ENCODE measurements at places on chromosomes 4 and X.
A peak's percentile ranks its signal among the peaks of the same experiment; 100 is the strongest.

DNA sequence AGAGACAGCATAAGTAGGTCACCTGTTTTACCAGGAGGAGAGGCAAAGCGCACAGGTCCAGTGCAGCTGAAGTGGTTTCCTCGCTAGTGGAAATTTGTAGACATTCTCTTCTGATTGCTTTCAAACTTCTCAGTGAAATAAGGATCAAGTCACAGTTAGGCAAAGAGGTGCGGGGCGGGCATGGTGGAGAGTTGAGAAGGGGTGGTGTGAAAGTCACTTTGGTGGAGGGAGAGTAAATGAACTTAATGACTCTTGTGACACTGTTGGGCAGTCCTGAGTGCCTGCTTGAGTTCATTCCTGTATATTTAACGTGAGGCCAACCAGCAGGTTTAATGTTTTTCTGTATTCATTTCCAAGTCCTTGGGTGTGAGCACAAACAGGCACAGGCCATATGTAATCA lies 235.6 kb downstream of the TRIML1 start:
- no peak for DNase-seq

DNA sequence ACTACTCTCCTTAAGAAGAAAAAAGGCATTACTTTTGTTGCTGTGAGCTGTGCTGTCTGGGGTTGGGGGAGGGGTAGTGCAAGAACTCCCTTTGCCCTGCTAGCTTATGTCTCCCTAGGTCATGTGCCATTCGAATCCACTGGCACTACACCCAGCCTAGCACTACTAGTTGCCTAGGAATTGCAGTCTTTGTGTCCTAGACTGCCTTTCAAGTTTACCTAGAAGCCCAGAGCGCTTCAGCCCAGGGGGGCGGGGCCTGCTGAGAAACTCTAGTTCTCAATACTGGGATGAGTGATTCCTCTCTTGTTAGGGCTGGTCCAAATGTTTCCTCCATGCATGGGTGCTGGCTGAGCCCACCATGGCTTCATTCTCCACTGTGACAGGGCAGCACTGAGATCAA lies 1011.5 kb downstream of the PCDH19 start:
- no peak for DNase-seq

DNA sequence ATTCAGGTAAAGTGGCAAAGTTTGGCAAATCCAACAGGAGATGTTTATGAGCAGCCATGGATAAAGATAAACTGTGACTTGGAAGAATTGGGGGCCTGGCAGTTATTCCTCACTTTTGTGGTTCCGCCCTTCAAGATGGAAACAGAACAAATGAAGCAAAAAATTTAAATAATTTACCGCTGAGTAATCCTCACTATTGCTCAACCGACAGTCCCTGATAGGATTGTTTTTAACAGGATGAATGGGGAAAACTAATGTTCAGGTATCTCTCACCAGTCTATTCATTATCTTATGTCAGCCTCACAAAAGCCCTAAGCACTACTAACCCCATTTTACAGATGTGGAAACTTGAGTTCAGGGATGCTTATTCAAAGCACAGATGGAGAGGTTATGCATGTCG lies 90.8 kb downstream of the FNIP2 start:
- DNase-seq: no peak

DNA sequence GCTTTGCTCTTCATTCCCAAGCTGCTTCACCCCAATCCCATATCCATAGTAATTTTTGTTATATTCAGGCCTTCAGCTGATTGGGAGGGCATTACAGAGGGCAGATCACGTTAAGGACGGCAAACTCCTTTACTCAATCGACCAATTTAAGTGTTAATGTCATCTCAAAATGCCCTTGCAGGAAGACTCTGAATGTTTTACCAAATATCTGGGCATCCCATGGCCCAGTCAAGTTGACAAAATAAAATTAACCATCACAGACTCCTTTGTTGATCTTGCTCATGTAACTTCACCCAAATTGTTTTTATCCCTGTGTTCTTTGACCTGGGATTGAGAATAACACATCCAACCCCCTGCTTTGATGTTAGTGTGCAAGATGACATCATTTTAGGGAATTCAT lies 1018.3 kb upstream of the LCORL start:
- no peak for DNase-seq

DNA sequence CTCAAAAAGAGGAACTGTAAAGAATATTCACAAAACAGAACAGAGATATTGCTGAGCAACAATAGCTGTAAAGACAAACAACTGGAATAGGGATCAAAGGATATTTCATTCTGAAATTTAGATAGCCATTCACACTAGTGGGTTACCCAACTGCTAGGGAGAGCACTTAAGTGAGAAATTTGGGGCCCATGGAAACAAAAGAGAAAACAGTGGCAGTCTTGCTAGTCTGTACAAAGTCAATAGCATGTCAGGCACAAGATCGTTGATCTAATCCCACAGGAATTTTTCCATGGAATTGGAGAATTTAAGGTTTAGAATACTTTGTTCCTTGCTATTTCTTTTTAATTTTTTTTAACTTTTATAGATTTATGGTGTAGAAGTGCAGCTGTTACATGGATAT lies 467.0 kb downstream of the PCDH18 start:
- DNase-seq: no peak

DNA sequence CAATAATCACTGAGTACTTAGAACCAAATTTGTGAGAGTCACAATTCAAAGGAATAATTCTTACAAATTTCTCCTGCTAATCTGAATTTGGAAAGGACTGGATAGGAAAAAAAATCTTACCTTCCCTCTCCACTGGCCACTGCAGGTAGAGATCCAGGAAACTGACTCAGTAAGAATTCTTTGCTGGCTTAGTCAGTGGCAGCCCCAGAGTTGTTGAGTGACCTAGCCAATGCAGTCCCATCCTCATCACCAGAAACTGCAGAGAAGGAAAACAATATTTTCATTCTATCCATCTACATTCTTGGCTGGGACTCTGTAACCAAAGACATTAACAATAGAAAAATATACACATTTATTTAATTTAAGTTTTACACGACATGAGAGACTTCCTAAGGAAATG lies 572.0 kb downstream of the ADGRL3 start:
- no peak for DNase-seq

- no peak for DNase-seq
Measured at GRCh38 chr4:48030470-48030869, 13.9 kb downstream of the NIPAL1 start.

GRCh38 chr4:30962939-30963338 lies 242.8 kb downstream of the PCDH7 start:
- DNase-seq: no peak

- no peak for DNase-seq
Measured at GRCh38 chr4:57037982-57038604, 59.4 kb downstream of the POLR2B start.

- DNase-seq: no peak
Measured at GRCh38 chrX:39762266-39762841, 335.4 kb downstream of the BCOR start.

GRCh38 chrX:148713981-148714380 lies 213.6 kb downstream of the AFF2 start:
- DNase-seq: no peak

DNA sequence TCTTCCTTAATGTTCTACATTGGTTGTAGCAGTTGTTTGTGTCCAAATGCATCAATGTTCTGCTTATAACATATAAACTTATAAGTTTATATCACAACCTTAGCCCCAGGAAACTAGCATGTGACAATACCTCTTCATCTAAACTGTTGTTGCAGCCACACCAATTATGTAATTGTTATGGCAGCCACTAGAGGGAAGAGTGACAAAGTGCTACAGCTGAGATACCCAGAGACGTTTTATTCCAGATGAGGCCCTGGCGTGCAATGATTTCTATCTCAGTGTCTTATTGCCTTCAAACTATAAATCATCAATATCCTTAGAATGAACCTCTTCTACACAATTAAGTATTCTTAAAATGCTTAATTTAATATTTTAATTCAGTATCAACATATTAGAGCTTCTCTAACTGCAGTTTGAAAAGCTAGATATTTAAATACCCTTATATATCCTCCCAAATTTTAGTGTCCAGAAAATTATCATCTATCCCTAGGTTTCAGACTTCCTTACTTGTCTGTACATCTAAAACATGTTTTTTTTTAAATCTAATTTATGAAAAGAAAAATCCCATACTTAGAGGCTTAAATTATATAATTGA lies 171.6 kb downstream of the PCDH10 start:
- no peak for DNase-seq

DNA sequence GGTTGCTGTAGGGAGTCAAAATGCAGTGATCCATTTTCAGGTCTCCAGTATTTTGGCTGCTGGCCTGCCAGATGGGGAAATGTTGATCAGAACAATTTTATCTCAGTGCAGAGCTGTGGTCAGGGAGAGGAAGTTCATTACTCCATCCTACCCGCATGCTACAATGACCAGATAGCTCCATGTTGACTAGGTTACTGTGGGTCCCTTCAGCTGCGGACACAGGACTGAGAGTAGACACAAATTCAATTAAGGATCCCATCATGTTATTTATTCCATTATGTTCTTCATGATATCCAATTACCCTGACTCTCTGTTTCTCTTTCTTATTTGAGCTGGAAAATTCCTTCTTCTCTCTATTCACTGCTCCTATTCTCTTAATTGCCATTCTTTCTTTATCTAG lies 16.3 kb downstream of the SYNPO2 start:
- no peak for DNase-seq

GRCh38 chr4:96352051-96352517 lies 512.2 kb downstream of the PDHA2 start:
- DNase-seq: no peak

DNA sequence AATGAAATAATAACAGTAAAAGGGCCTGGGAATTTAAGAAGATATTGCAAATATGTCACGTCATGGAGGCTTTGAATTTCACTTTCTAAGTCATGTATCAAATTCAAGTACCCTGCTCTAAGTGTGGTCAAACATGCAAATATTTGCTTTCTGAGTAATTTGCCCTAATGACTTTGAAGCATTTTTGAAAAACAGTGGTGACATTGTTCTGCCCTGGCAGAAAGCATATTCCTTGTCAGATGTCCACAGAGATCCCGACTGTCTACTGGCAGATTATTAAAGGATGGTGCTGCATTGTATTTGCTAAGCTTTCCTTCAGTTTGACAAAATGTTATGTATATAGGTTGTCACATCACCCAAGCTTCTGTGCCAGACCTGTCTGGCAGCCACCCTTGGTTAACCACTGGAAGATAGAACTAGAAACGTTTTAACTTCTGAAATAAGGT lies 92.5 kb downstream of the ANK2 start:
- no peak for DNase-seq

DNA sequence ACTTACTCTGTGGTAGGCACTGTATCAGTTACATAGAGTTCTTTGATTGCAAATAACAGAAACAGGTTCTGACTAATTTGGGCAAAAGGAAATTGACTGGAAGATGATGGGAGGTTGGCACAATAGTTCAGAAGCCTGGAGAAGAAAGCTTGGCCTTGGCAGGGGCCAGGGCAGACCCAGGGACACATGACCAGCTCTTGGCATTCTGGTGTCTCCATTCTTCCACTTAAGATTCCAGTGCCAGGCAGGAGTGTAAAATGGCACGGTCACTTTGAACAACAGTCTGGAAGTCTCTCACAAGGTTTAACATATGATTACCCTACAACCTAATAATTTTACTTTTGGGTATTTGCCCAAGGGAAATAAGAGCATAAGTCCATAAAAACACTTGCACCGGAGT lies 175.9 kb downstream of the BCOR start:
- no peak for DNase-seq

- DNase-seq: no peak
Measured at GRCh38 chr4:177315767-177316464, 6.2 kb downstream of the NEIL3 start.

- DNase-seq: no peak
Measured at GRCh38 chr4:2318885-2319284, 57.0 kb upstream of the MXD4 start.

- no peak for DNase-seq
Measured at GRCh38 chr4:105014234-105014633, 132.4 kb upstream of the TET2 start.

DNA sequence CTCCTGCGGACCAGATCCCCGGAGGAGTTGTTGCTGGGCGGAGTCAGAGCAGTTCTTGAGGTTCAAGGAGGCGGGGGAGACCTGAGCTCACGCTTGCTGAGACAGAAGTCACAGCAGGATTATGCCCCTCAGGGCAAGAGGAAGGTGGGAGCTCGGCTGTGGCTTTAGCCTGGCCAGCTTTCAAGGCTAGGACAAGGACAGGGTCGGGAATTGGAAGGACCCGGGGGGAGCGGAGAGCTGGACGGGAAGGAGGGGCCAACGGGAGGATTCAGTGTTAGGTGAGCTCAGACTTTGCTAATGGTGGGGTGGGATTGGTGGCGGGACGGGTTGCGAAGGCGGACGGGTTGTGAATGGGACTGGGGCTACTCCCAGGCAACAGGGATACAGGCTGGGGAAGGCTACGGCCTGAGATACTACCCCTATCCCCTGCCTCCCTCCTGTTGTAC lies at the start of gene RIBC1:
RIBC1 (plus strand) TSS at position 13 of the 446 bp plus-strand sequence. CDS start 3,404 bp downstream, outside the sequence.
- DNase-seq: no peak

DNA sequence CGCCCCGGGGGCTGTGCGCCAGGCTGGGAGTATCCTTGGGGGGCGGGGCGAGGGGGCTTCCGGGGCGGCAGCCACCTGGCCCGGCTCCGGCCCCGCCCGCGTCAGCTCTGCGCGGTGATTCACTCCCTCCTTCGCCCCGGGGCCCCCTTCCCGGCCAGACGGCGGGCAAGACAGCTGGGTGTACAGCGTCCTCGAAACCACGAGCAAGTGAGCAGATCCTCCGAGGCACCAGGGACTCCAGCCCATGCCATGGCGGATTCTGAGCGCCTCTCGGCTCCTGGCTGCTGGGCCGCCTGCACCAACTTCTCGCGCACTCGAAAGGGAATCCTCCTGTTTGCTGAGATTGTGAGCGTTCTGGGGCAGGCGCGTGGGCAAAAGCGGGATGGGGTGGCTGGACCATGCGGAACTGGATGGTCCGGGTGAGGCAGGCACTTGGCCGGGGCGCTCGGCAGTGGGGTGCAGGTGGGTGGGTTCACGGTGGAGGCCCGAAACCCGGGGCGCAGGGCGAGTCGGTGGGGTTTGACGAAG lies at the start of gene PLP2:
PLP2 (plus strand) TSS at position 147 of the 528 bp plus-strand sequence; CDS start at position 250, 103 bp downstream.
- peak; percentile 54 for DNase-seq

DNA sequence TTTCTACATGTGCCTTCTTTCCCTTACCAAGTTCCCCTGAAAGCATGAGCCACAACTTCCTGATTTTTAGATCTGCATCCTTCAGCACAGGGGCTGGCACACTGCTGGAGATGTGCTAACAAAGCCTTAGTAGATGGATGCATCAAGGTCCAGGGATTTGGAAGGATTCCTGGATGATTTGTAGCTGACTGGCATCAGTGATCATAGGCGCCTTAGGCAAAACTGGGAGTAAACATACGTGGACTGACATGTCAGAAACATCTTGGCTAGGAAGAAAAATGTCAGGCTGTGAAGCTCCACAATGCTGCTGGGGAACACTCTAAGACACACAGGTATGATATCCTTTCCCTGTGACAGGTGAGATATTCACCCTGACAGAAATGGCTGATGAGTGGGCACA lies 156.4 kb downstream of the AMELX start:
- no peak for DNase-seq

- no peak for DNase-seq
Measured at GRCh38 chrX:107968623-107969022, 13.5 kb downstream of the TEX13B start.

GRCh38 chr4:132125131-132125530 lies 1024.0 kb upstream of the PCDH10 start:
- DNase-seq: no peak

Measured in activated CD8-positive, alpha-beta memory T cell treated with anti-CD3 and anti-CD28 coated beads for 1 hour (primary cell).